Activated naive CD4-positive, alpha-beta T cell treated with anti-CD3 and anti-CD28 coated beads, Interleukin-2, amount 10 ng/mL, durations not matched to agents 5 hours and 36 hours (primary cell): ENCODE measurements at places on chromosomes 11 and 22. TPM values are rescaled to one million over a fixed set of nuclear protein-coding genes. Genes with fewer than 3 reads are reported as not detected.

Gene KRTAP5-2
- total RNA-seq, result not detected

Gene RFPL2
- 0.50 TPM for total RNA-seq

Gene TTC36
- total RNA-seq, result 0.55 TPM

Gene C11orf71
- total RNA-seq, result 9.4 TPM

Gene OTOG
- not detected for total RNA-seq

Gene OR52I1
- total RNA-seq, result not detected

Gene MPZL2
- 4.8 TPM for total RNA-seq

Gene LARGE2
- 0.33 TPM for total RNA-seq

Gene RAD9A
- total RNA-seq, result 44.5 TPM

Gene TEX54
- total RNA-seq, result not detected

Gene OR56B1
- total RNA-seq, result 0.55 TPM

Gene BCO2
- total RNA-seq, result 1.6 TPM

Gene RAB39A
- not detected for total RNA-seq

Gene PSMA1
- total RNA-seq, result 185 TPM

Gene SLC25A18
- total RNA-seq, result not detected

Gene GPR83
- not detected for total RNA-seq

Gene LSP1
- 547 TPM for total RNA-seq

Gene CARD16
- total RNA-seq, result 102 TPM

Gene ANKK1
- 0.10 TPM for total RNA-seq

Gene CCDC157
- total RNA-seq, result 4.2 TPM

Gene SLC6A5
- total RNA-seq, result not detected

Gene SSH3
- total RNA-seq, result 12.5 TPM

Gene FOLR2
- total RNA-seq, result not detected

Gene ANO5
- not detected for total RNA-seq

Gene PRR33
- total RNA-seq, result 0.05 TPM
